ENCODE measurements at places on chromosomes 12 and 14.

- DNase-seq, result no peak
These were observed 84.5 kb downstream of the CHGA start for GRCh38 chr14:93007225-93007997.

- DNase-seq, result no peak
These were observed 12.0 kb downstream of the GNG2 start for GRCh38 chr14:51872396-51872795.

- DNase-seq, result peak; percentile 27
These were observed 157.1 kb downstream of the TTC7B start for GRCh38 chr14:90659156-90659555.

DNA sequence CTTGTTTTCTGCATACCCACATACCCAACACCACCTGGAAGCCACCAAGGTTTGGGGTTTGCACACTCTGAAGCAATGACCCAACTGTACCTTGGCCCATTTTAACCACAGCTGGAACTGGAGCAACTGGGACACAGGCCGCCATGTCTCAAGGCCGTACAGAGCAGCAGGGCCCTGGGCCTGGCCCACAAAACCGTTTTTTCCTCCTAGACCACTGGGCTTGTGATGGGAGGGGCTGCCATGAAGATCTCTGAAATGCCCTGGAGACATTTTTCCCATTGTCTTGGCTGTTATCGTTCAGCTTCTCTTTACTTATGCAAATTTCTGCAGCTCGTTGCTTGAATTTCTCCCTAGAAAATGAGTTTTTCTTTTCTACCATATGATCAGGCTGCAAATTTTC lies 96.7 kb upstream of the PLEKHA5 start:
- DNase-seq, result no peak

GRCh38 chr14:105180592-105181548 lies at the start of gene NUDT14:
Gene NUDT14 (minus strand): TSS chr14:105181312. CDS start chr14:105181209, 103 bp downstream.
- no peak for DNase-seq

All from vagina (tissue), 2 donors.